Cardiac ventricle fibroblast (primary cell): ENCODE measurements at places on chromosomes 2 and 18. TPM values are rescaled to one million over a fixed set of nuclear protein-coding genes. Genes with fewer than 3 reads are reported as not detected.

Gene LHCGR
- not detected in 2 replicates for total RNA-seq

Gene NGEF
- 0.75 TPM in 1 of 2 replicates, not detected in the other for total RNA-seq

Gene SPC25
- 0.44 TPM in 1 of 2 replicates, not detected in the other for total RNA-seq

Gene GKN1
- not detected in 2 replicates for total RNA-seq

Gene RPRM
- not detected in 2 replicates for total RNA-seq

Gene CHRND
- not detected in 2 replicates for total RNA-seq

Gene NEU2
- not detected in 2 replicates for total RNA-seq

Gene ALPG
- total RNA-seq: not detected in 2 replicates

Gene POTEJ
- total RNA-seq: not detected in 2 replicates

Gene ARHGAP15
- not detected in 2 replicates for total RNA-seq

Gene ABCB11
- 0.37 and 0.39 TPM in 2 replicates for total RNA-seq

Gene PREPL
- total RNA-seq: 26.0 and 28.6 TPM in 2 replicates

Gene NOSTRIN
- 0.24 TPM in 1 of 2 replicates, not detected in the other for total RNA-seq
